ENCODE measurements at places on chromosomes 11 and 22.

- DNase-seq = no peak
These were observed 98.0 kb upstream of the LDLRAD3 start for GRCh38 chr11:35845860-35846259.

DNA sequence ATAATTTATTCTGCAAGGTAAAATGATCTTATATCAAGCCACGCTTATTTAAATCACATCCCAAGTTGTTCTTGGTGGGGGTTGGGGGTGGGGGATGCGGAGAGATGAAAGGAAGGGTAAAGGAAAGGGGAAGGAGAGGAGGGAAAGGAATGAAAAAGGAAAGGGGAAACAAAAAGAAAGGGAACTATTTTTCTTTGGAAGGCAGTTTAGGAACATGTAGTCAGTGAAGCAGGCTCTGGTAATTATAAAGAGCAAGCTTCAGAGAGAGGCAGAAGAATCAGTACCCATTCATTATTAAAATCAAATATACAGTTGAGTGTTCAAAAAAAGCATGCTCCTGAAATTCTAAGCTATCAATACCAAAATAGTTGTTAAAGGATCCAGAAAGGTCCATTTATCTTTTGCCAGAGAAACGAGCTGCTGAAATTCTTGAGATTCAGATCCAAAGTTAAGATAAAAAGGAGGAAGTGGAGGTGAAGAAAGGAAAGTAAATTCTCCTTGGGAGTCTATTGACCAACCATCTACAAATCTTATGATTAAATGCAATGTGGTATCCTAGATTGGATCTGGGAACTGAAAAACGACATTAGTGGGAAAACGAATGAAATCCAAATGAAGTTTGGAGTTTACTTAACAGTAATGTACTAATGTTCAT is 107.4 kb downstream of the SGSM3 start:
- DNase-seq = no peak

DNA sequence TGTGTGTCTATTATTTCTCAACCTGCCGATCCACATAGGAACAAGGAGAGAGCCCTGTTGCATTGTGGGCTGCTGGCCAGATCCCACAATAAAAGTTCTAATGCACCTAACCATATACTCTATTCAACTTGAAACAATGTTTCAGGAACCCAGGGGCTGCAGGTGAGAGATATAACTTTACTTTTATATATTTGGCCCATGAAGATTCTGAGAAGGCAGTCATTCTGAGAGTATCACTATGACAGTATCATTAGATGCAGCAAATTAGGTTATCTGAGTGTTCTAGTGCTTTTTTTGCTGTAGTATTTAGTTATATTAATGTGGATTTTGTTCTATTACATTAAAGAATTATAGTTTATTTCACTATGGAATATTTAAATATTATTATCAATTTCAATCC is 655.1 kb upstream of the ARHGAP42 start:
- no peak for DNase-seq

DNA sequence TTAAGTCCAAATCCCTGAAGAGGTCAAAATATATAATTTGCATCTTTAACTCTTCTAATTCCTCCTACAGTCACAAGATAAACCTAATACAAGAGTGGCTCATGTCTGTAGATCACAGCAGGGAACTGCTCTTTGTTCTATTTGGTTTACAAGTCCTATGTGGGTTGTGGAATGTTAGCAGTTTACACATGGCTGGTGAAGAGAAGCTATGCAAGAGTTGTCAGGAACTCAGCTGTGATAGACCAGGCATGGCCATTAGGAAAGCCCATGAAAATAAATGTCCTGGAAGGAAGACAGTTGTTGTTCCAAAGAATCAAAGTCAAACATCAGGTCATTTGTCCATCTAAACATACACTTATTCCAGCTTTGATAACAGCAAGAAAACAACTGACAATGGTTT is 312.4 kb upstream of the PITPNB start:
- DNase-seq = peak; percentile 69

GRCh38 chr11:61596990-61597389 is 16.1 kb upstream of the SYT7 start:
- no peak for DNase-seq

DNA sequence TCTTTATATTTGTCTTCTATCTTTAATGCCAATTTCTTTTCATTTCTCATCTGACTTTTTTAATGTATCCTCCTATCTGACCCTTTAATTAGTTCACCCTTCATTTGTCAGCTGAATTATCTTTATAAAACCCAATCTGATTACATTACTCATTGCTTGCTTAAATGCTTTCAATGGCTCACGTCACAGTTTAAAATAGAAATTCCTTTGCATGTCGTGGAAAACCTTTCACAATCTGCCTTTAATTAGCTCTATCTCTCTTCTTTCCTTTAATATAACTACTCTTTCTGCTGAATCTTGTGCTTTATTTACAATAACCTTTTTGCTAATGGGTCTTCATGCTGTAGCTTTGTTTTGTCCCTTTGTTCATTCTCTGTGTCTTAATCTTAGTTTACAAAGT is 125.7 kb downstream of the DYNC2H1 start:
- DNase-seq = peak; percentile 72

DNA sequence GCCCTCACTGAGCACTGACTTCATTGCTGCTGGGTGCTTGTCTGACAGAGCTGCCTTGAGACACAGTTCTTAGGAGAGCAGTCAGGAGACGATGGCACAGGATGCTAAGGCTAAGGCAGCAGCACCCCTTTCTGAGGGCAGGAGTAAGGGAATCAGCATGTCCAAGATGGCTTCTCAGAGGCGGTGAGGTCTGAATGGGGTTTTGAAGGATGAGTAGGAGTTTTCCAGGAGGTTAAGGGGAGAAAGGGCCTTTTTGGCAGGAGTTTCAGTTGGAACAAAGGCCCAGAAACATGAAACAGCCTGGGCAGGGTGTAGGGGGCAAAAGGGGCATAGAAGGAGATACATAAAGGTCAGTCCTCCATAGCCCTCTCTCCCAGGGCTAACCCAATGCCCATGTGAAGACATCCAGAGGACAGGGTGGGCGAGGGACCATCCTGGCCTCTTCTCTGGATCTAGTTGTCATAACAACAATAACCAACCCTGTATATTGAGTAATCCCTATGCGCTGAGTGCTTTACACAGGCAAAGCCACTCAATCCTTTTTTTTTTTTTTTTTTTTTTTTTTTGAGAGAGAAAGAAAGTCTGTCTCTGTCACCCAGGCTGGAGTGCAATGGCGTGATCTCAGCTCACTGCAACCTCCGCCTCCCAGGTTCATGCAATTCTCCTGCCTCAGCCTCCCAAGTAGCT is 19.0 kb downstream of the CYTH4 start:
- DNase-seq = no peak

DNA sequence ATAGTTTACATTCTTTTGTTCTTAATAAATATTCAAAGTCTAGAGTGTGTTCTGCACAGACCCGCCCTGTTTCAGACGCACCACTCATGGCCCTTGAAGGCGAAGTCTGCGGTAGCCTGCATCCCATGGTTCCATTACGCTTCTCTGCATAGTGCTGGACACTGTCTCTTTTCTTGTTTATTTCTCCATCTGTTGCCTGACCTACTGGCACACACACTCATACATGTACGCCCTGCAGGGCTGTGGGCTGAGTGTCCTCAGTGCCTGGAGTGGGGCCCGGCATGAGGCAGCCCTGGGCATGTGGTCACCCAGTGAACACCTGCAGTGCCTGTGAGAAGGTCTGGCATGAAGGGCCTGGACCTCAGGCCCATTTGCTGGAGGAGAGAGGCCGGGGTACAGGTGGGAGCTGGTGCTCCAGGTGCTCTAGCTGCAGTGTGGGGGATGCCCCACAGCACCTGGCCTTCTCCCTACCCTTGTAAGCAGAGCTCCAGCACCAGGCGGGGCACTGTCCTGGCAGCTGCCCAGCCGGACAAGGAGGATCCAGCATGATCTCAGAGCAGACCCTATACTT is 404.1 kb downstream of the TBC1D22A start:
- no peak for DNase-seq

- no peak for DNase-seq
These were observed 354.7 kb upstream of the NARS2 start for GRCh38 chr11:78929207-78929905.

DNA sequence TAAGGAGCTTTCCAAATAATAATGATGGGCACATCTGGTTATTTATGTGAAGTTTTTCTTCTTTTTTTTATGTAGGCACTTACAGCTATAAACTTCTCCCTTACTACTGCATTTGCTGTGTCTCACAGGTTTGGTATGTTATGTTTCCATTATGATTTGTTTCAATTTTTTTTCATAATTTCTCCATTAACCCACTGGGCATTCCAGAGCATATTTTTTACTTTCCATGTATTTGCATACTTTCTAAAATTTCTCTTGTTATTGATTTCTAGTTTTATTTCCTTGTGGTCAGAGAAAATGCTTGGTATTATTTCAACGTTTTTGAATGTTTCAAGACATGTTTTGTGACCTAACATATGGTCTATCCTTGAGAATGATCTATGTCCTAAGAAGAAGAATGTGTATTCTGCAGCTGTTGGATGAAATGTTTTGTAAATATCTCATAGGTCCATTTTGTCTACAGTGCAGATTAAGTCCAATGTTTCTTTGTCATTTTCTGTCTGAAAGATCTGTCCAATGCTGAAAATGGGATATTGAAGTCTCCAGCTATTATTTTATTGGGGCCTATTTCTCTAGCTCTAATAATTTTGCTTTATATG is 362.1 kb downstream of the DDX10 start:
- DNase-seq = peak; percentile 71

GRCh38 chr11:102216433-102217075 is 100.7 kb upstream of the BIRC3 start:
- no peak for DNase-seq

- no peak for DNase-seq
These were observed 3.2 kb downstream of the PRDM10 start for GRCh38 chr11:129999407-129999806.

GRCh38 chr11:17102462-17102861 is 25.0 kb upstream of the RPS13 start:
- no peak for DNase-seq

GRCh38 chr22:29348956-29349355 is 33.5 kb upstream of the RASL10A start:
- no peak for DNase-seq

DNA sequence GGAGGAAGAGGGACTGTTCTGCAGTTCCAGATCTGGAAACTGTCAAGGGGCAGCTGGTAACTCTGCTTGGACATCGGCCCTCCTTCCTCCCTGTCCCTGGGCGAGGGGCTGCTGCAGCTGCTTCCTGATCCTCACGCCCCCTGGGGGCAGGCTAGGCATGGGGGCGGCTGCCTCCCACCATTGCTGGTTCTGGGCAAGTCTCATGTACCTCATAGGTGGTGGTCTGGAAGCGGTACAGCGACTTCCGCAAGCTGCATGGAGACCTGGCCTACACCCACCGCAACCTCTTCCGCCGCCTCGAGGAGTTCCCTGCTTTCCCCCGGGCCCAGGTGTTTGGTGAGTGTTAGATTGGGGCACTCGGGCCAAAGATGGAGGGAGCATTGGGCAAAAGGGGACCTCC is 5.0 kb downstream of the SNX15 start:
- no peak for DNase-seq

GRCh38 chr22:24683691-24684090 is 80.7 kb downstream of the GGT1 start:
- peak; percentile 62 for DNase-seq

DNA sequence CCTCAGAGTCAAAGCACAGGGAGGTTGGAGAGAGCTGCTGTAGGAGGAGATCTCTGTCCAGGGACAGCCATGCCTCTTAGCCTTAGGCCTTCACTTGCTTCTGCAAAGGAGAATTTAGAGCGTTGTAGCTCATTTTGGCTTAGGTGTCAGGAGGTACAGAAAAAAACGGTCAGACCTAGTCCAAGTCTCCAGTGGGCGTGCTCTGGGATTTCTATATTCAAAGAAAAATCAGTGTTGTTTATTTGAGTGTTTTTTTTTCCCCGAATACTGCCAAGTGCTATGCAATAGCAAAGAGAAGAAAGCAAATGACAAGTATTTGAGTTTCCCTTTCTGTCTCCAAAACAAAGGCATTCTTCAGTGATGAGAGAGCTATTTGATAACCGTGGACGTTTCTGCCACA is 22.7 kb upstream of the OPCML start:
- DNase-seq = no peak

- no peak for DNase-seq
These were observed 24.3 kb downstream of the EMSY start for GRCh38 chr11:76469141-76469540.

DNA sequence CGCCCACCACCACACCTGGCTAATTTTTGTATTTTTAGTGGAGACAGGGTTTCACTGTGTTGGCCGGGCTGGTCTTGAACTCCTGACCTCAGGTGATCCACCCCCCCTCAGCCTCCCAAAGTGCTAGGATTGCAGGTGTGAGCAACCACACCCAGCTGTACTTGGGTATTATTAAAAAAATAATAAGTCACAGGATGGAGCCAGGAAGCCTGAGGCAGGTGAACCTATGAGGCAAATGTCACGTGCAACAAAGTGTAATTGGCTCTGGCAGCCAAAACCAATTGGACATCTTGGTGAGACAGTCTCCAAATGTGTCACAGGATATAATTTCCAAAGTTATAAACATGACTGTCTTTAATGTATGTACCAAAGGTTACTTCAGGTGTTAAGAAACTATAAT is 24.0 kb upstream of the MALAT1 start:
- no peak for DNase-seq

DNA sequence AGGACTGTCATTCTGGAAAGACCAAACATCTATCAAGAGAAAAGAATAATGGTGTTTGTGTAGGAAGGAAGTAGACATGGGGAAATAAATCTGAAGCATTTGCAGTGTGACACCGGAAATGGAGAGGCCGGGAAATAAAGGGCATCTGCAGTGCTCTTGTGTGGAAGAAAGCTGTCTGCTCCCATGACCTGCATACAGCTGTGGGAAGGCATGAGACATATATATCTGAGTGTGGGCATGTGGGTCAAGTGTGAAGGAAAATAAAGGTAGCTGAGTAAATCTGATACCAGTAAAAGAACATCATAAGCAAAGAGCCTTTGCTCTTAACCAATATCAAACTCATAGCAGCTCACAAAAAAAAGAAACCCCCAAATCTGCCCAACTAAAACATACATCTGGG is 72.1 kb upstream of the OR5AK2 start:
- no peak for DNase-seq

GRCh38 chr11:85735876-85736460 is 50.0 kb upstream of the CCDC89 start:
- no peak for DNase-seq

GRCh38 chr11:94997437-94997836 is 23.9 kb downstream of the KDM4D start:
- no peak for DNase-seq

GRCh38 chr22:41672780-41673509 is 15.7 kb downstream of the SNU13 start:
- DNase-seq = no peak

DNA sequence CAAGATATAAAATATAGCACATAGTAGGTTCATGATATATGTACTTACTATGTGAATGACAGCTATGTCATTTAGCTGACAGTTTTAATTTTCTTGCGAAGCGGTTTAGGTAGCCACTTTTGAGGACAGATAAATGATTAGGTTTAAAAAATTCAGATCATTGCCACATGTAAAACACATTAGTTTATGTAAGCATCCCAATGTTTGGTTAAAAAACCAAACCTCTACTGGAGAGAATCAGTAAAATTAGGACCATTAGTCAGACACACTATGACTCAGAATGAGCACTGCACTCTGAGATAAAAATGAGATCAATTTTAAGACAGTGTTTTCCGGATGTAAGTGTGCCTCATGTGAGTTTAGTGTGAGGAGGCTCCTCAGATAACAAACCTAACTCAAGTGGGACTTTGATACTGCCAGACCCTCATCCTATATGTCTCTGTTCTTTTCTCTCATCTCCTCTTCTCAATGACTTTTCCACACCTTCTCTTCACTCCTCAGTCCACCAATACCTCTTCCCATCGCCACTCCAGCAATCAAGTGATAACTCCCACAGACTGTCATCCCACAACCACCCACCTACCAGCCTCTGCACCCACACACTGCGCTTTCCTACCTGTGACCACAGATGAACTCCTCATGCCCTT is 6.8 kb upstream of the OR2AT4 start:
- DNase-seq = peak; percentile 68
